ENCODE measurements at places on chromosomes 5 and 9.

DNA sequence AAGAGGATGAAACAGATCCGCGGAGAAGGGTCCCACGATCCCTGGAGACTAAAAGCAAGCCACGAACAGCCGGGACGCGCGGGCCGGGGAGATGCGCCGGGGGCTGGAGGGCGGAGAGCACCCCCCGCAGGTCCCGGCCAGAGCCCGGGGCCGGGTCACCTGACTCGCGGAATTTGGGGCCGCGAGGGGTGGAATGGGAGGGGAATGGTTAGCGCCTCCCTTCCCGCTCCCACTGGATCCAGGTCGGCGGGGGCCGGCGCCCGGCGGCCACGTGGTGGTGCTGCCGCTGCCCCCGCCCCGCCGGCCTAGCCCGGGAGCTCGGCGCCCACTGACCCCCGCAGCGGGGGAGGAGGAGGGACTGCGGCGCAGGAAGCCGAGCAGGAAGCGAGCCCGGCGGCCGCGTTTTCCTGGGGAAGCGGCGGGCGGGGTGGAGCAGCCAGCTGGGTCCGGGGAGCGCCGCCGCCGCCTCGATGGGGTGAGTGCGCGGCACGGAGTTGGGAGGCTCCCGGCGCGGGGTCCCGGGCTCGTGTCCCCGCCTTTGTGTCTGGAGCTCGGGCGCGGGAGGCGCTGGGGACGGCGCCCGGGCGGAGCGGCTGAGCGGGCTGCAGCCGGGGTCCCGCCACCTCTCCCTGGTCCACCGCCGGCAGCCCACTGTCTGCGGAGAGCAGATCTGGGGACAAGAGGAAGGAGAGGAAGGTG is at the start of gene RAI14:
TSS of gene RAI14 (plus strand) at position 328 of the 699 bp plus-strand sequence. CDS start 30,592 bp downstream, outside the sequence.
- peak; percentile 90 for DNase-seq

DNA sequence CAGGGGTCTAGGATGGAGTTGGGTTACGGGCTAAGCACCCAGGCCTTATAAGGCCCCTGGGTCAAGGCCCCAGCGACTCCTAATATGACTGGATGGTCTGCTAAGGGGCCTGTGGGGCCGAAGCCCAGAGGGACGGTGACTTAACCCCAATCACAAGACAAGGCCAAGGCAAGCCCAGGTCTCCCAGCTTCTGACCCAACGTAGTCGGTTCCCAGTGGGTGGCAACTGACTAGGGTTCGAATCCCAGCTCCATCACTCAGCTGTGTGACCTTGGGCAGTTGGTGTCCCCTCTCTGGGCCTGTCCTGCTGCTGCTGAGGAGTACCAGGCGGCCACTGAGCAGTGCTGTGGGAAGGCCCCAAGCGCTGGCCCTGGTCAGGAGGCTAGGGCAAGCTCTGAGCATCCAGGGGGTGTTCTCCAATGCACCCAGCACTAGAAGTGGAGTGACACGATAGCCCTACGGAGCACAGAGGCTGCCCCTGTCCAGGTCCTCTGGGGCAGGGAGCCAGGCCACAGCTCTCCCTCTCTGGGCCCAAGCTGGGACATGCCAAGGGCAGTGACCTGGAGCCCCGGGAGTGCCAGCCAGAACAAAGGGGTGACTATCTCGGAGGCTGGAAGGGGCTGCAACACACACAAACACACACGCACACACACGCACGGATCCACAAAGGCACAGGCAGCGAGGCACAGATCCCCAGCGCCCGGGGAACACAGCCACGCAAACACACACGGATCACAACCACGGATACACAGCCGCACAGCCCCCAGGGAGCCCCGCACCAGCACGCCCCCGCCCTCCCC is 512 bp downstream of the AK1 start:
- DNase-seq: no peak

DNA sequence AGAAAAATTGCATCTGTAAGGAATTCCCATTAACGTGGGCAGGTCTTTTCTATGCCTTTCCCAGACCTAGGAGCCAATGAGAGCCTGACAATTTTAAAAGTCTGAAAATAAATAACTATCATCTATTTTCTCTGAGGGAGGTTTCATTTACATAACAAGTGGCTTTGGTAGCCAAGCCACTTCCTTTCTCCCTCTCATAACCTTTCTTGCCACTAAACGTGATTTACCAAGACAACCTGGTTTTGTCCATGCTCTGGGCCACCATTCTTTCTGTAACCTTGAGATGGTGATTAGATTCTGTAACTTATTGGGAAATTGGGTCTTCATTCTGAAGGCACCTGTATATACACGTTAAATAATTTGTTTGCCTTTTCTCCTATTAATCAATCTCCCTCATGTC is 1046.9 kb downstream of the CDH12 start:
- DNase-seq: no peak

- DNase-seq: peak; percentile 33
Observed at GRCh38 chr5:147098233-147098790, 136.5 kb upstream of the STK32A start.

DNA sequence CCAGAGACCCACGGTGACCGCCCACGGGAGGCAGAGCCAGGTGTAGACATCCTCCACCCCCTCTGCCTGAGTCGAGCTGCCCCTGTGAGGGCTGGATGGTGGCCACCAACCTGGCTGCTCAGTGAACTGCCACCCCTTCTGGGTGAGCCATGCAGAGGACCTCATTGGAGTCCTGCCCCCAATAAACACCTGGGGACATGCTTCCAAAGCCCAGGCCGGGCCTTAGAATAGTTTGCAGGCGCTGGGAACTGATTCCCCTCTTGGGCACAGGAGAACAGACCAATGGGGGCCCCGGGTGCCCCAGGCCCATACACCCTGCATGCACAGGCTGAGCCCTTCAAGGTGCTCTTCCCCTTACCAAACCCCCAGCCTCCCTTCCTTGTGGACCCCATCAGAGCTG is 38.1 kb upstream of the GFPT2 start:
- no peak for DNase-seq

DNA sequence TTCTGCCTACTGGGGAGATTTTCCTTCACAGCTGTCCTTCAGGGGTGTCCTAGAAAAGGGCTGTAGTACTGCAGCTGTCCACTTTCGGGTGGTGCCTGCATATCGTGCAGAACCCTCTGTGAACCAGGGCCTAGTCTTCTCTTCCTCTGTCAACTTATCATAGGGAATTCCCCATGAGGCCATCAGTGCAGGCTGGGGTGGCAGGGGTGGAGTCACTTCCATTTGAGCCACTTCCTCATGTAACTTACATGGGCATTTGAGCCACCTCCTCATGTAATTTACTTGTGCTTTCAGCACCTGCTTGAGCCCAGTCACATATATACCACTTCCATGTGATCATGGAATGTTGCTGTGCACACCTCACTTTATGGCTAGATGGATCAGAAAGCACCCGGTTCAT is 742.0 kb upstream of the RGMB start:
- DNase-seq: no peak

- DNase-seq: no peak
Observed at GRCh38 chr5:176904276-176904675, 5.1 kb upstream of the HK3 start.

DNA sequence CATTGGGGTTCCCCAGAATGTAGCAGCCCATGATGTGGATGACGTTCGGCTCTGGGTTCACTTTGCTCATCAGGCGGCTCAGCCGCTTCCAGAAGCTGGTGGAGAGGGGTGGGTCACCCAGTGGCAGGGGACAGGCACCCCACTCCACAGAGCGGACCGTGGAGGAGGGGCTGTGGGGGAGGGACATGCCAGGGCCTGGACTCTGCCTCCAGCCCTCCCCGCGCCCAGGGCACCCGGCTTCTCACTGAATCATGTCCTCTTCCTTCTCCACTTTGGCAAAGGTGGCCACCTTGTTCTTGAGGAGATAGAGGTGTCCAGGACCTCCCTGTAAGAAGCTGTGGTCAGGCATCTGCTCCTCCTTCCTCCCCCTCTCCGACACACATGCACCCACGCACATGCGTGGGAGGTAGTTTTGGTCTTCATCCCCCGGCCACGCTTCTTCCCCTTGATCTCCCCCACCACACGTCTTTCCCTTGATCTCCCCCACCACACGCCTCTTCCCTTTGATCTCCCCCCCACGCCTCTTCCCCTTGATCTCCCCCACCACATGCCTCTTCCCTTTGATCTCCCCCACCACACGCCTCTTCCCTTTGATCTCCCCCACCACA is 8.9 kb upstream of the ENTPD8 start:
- DNase-seq: peak; percentile 69

DNA sequence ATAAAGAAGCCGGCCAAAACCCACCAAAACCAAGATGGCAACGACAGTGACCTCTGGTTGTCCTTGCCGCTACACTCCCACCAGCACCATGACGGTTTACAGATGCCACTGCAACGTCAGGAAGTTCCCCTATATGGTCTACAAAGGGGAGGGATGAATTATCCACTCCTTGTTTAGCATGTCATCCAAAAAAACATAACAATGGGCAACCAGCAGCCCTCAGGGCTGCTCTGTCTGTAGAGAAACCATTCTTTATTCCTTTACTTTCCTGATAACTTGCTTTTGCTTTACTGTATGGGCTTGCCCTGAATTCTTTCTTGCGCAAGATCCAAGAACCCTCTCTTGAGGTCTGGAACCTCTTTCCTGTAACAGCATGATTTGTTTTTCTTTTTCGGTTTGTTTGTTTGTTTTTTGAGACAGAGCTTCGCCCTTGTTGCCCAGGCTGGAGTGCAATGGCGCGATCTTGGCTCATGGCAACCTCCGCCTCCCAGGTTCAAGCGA is 2.0 kb upstream of the UAP1L1 start:
- no peak for DNase-seq

DNA sequence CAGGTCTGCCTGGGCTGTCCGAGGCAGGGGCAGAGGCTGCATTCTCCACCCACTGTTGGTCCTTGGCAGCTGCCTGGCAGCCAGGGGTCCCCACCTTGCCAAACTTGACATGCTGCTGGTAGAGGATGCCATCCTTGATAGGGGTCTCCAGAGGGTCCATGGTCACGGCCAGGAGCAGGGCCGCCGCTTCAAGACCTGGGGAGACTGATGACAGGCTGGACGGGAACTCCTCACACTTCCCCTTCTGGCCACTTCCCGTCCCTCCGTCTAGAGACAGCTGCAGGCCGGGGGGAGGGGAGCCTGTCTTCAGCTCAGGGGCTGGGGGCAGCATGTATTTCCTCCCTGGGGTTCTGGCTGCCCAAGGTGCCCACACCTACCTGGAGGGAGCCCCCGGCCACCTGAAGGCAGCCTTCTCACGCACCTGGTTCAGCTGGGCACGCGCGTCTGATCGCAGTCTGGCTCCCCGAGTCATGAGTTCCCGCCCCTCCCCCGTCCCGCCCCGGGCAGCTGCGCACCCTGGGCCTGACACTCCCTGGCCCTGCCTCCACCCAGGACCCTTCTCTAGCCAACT is at the start of gene DOK3:
TSS of gene DOK3 (minus strand) at position 446 of the 571 bp plus-strand sequence. CDS start at position 160, 286 bp downstream.
- DNase-seq: no peak

DNA sequence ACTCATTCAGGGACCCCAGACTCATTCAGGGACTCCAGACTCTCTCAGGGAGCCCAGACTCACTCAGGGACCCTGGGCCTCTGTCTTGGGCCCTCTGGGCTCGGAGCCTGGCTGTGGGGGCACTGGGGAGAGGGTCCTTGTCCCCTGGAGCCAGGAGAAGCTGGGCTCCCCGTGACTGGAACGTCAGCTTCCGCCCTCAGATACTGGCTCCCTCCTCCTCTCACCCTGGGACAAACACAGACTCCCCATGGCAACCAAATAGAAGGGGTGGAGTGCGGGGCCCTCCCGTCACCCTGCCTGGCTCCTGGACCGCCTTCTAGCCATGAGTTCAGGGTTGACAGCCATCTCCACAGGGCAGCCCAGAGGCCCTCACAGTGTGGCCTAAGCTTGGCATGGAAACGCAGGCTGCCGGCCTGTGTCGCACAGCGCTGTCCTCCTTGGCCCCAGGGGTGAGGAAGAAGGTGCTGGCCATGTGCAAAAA is 27.6 kb downstream of the ZDHHC11B start:
- DNase-seq: peak; percentile 87

- no peak for DNase-seq
Observed at GRCh38 chr5:82287625-82288024, 9.5 kb upstream of the RPS23 start.

- peak; percentile 77 for DNase-seq
Observed at GRCh38 chr9:88388886-88389605, 802 bp downstream of the SPIN1 start.

- peak; percentile 35 for DNase-seq
Observed at GRCh38 chr5:122126177-122126755, 3.1 kb upstream of the ZNF474 start.

DNA sequence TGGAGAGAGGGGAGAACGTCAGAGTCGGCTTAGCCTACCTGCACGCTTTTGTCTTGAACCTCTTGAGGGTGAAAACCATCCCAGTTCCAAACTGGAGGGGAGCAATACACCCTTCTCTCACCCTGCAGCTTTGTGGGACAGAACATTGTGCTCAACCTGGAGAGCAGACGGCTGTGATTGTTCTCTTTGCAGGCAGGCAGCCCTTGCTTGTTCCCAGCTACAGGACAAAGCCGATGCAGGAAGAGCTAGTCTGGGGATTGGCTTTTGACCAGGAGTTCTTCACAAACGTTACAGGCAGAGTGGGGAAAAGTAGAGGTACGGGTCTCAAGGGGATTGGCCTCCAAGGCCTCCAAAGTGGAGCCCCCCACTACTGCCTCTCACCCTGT is 33.9 kb upstream of the ARHGAP26 start:
- no peak for DNase-seq

GRCh38 chr5:67561151-67561932 is 364.7 kb upstream of the CD180 start:
- no peak for DNase-seq

GRCh38 chr9:1236061-1236460 is 185.9 kb downstream of the DMRT2 start:
- peak; percentile 62 for DNase-seq

GRCh38 chr9:1233568-1233967 is 183.4 kb downstream of the DMRT2 start:
- no peak for DNase-seq

- DNase-seq: no peak
Observed at GRCh38 chr5:96245140-96246091, 187.6 kb downstream of the PCSK1 start.

DNA sequence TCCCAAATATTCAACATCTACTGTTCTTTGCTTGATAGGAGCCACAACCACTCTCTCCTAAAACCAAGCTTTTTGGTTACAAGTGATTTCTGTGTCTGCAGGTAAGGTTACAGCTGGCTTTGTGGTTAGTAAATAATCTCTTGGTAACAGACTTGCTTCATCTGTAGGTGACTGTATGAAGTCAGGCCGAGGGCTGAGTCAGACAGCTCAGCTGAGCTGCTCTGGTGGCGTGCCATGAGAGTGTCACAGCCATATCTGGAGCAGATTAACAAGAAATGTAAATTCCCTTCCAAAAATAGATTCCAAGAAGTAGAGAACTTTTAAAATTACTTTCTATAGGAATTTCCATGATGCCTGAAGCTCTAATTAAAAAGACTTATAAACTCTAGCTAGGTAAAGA is 23.7 kb upstream of the TAS2R1 start:
- DNase-seq: no peak

DNA sequence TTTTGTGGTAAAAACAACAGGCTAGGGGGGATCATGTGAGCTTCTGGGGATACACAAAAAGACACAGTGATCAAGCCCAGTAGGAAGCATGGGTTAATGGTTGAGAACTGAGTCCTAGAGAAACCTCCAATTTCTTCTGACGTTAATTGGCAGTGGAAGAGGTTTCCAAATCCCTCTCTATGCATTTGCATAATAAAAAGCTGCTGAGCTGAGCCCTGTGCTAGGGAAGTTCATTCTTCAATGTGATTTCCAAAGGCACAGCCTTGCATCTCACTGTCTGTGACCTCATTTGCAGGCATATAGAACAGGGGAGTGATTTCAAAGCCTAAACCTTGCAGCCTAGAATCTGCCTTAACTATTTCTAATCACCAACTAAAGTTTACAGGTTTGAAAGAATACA is 812 bp downstream of the DNAH5 start:
- DNase-seq: no peak
